Activated T-helper 1 cell treated with anti-CD3 and anti-CD28 coated beads, Interleukin-2, amount 50 U/mL, for 16 hours (primary cell): ENCODE measurements at places on chromosomes 4 and X.

DNA sequence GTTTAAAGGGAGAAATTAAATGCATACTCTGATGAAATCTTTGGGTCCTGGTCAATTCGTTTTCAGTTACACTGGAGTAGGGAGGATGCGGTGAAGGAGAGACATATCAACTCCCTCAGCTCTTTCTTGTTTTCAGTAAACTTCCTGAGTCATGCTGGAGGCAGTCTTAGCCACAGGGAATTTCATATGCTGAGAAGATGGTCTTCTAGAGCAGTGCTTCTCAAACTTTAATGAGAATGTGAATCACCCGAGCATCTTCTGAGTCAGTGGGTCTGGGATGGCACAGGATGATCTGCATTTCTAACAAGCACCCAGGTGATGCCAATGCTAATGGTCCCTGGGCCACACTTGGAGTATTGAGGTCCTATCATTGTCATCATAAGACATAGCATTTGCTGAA is 214.5 kb downstream of the KIT start:
- DNase-seq = no peak

DNA sequence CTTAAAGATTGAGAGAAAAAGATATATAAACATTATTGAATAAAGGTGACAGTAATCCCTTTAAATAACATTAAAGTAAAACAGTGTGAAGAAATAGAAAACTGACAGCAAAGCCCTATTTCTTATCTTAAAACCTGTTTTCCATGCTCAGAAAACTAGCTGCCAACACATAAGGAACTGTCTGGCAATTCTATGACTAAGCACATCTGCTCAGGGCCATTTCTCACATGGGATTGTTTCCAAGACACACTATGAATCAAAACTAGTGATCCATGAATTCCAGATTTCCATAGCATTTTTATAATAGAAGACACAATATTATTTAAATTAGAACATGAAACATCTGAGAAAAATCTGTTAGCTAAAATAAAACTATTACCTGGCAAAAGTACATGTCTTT is 113.4 kb downstream of the SCLT1 start:
- DNase-seq = no peak

DNA sequence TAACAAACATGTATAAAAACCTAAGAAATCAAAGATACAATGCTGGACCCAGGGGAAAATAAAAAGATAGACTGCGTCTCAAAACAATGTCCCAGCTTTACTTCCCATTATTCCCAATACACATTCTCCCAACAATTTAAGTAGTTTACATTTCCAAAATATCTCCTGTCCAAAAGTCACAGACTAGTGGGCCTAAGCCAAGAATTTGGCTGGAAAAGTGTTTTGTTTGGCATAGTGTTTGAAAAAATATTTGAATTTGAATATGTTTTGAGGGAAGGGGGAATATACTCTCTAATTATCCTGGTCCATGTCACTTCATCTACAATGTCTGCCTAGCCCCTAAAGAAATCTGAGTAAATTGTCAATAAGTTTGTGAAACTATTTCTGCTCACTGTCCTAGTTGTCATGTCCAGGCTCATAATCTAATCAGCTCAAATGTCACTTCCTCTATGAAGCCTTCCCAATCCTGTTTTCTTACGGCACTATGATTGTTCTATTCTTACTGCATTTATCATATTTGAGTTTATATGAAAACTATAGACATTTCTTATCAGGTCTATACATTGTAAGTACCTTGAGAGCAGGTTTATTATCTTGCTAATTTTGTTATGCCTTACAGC is 74.4 kb downstream of the SEC24D start:
- DNase-seq = no peak

DNA sequence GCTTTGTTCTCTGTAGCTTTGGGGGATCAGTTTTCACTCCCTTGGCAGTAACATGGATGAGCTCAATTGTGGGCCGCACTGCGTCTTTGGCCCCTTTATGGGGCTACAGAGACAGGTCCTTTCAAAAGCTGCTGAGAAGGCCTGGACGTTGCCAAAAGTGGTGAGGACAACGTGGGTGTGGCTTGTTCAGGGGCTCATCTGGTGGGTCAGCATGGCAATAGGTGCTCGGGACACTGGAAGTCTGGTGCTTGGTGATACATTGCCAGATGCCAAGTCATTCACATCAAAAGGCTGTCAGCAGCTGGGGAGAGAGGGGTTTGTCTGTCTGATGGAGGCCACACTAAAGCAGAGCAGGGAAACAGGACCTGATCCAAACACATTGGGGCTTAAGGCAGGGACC is 149.8 kb upstream of the EOLA2 start:
- DNase-seq = no peak

DNA sequence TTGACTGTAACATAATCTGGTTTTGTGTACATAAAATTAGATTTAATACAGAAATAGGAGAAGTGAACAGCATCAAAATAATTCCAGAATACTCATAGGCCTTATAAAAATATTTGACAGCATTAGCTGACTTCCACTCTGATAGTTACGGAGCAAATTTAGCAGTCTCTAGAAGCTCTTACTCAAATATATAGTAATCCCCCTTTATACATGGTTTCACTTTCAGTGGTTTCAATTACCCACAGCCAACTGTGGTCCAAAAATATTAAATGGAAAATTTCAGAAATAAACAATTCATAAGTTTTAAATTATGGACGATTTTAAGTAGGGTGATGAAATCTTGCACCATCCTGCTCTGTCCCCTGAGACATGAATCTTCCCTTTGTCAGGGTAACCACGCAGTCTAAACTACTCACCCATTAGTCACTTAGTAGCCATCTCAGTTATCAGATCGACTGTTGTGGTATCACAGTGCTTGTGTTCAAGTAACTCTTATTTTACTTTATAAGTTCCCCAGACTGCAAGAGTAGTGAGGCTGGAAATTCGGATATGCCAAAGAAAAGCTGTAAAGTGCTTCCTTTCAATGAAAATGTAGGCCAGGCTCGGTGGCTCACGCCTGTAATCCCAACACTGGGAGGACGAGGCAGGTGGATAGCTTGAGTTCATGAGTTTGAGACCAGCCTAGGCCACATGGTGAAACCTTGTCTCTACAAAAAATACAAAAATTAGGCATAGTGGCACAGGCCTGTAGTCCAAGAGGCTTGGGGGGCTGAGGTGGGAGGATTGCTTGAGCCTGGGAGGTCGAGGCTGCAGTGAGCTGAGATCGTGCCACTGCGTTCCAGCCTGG is 17.2 kb upstream of the RTL9 start:
- no peak for DNase-seq

GRCh38 chr4:3879681-3880614 is 113.8 kb downstream of the ADRA2C start:
- DNase-seq = no peak

DNA sequence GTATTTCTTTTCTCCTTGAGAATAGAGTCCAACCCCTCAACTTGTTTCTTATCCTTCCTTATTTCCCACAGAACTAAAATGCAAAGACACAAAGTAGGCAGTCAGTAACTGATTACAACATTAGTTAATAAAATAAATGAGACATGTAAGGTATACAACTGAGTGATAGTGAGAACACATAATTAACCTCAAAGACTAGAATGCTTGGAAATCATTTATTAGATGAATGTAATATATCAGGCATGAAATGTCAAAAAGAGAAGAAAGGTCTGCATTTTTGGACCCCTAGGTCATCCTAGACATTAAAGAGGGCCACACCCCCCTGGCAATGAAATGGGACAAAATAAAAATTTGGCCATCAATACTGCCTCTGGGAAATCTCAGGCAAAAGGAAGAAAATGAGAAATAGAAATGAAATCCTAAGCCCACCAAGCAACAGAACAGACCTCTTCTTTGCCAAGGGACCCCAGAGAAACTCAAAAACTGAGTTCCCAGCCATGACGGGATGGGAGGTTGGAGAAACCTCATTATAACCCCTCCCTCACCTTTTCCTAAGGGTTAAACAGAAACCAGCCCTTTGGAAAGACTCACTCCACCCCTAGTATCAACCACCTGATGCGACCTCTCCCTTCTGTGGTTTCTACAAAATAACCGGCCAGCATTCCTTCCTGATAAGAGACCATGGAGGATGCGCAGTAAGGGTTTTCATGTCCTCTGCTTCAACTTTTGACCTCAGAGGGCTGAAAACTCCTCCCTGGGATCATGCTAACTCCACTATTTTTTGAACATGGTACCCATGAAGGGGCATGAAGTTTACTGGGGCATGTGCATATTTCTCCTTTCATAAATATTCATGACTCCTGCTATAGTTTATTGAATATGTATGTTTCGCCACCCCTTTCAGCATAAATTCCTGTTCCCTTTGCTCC is 90.0 kb upstream of the EXOC1L start:
- DNase-seq = no peak

DNA sequence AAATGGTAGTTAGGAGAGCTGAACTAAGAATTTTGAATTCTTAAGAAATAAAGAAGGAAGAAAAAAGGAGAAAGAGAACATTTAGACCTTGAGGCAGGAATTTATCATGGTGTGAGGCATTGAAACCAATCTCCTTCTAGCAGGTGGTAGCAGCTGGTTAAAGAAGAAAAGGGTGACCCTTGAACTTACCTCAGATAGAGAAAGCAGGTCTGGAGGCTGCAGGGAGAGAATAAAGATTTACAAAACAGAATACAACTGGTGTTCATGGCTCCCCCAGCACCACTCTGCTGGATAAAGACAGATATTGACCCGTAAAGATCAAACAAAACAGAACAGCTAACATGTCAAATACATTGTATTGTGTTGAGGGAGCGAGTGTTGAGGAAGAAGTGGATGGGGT is 56.0 kb downstream of the NCAPG start:
- no peak for DNase-seq

GRCh38 chr4:37258221-37258620 is 13.7 kb downstream of the NWD2 start:
- no peak for DNase-seq

- no peak for DNase-seq
Observed at GRCh38 chr4:124334119-124334518, 378.4 kb downstream of the ANKRD50 start.

- DNase-seq = no peak
Observed at GRCh38 chr4:85127653-85128052, 161.2 kb upstream of the WDFY3 start.

- no peak for DNase-seq
Observed at GRCh38 chrX:45622538-45622937, 421.9 kb upstream of the DIPK2B start.

GRCh38 chrX:150692296-150692695 is 900 bp upstream of the MTMR1 start:
- no peak for DNase-seq

DNA sequence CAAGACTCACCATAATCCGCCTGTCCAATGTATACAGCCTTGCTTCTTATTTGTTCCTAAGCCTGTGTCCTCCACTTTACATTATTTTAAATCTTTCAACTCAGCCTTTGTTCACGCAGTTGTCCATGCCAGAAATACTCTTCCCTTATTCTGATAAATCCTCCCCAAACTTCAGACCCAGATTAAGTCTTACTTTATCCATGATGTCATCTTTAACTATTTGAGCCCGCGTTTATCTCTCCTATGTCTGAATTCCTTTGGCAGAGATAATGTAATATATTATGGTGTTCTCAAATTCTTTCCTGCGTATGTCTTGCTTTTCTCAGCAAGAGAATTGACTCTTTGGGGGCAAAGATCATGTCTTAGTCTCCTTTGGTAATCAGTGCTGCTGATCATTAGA is 129.6 kb downstream of the LUZP4 start:
- no peak for DNase-seq

GRCh38 chr4:80419946-80420345 is 84.4 kb downstream of the CFAP299 start:
- no peak for DNase-seq

- no peak for DNase-seq
Observed at GRCh38 chr4:91758487-91758886, 545.3 kb upstream of the GRID2 start.

- no peak for DNase-seq
Observed at GRCh38 chr4:52638717-52639116, 20.4 kb downstream of the USP46 start.

DNA sequence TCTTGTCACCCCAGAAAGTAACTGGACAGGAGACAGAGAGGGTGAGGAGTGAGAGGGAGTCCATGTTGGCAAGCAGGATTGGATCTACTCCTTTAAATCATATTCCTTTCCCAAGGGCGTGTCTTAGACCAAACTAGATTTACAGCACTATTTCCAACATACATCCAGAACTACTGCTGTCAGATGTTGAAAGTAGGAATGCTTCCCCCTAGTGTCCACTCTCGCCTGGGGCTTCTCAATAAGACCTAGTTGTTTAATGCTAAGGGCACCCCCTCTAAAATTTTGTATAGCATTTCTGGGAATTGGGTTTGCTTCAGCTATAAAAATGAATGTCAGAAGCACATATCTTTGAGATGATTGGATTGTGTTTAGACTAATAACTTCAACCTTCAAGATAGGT is 13.3 kb downstream of the OFD1 start:
- no peak for DNase-seq

GRCh38 chr4:185836241-185837084 is 24.5 kb upstream of the SORBS2 start:
- DNase-seq = no peak

- no peak for DNase-seq
Observed at GRCh38 chrX:56099271-56099670, 132.9 kb upstream of the KLF8 start.
